ENCODE measurements at places on chromosomes 16 and 17. TPM values are rescaled to one million over a fixed set of nuclear protein-coding genes. Genes with fewer than 3 reads are reported as not detected.

The CA4 gene
- total RNA-seq, result not detected

The KRTAP2-3 gene
- not detected for total RNA-seq

The SLC35G6 gene
- total RNA-seq, result not detected

DNA sequence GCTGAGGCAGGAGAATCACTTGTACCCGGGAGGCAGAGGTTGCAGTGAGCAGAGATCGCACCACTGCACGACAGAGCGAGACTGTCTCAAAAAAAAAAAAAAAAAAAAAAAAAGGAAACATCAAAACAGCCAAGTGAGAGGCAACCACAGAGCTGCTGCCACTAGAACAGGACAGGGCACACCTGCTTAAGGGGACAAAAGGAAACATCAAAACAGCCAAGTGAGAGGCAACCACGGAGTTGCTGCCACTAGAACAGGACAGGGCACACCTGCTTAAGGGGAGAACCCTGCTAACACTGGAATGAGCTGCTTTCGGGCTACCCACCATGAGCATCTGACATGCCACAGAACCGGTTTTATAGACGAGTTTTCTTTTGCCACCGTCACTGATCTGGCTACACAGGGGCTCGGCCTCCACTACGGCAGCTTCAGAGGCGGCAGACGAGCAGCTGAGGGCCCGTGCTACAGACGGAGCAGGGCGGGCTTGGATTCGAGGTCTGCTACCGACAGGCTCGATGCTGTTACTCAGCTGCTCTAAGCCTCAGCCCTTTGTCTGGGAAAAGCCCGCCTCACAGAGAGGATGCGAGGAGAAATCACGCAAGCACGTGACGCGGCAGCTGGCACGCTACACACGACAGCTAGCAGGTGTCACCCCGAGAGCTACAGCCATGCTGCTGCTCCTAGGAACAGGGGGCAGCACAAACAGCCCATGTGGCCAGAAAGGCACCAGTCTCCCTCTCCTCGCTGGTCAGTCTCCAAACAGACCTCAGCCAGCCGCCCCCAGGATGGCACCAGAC is 2.0 kb downstream of the P4HB start:
- peaks cover 44% of the 10 kb centered on the region for H3K4me1 ChIP-seq
- peaks cover 40% of the 10 kb centered on the region for H3K36me3 ChIP-seq
- no peaks in the 10 kb centered on the region for H3K27me3 ChIP-seq
- H3K27ac ChIP-seq, result no peak overlapping the region

DNA sequence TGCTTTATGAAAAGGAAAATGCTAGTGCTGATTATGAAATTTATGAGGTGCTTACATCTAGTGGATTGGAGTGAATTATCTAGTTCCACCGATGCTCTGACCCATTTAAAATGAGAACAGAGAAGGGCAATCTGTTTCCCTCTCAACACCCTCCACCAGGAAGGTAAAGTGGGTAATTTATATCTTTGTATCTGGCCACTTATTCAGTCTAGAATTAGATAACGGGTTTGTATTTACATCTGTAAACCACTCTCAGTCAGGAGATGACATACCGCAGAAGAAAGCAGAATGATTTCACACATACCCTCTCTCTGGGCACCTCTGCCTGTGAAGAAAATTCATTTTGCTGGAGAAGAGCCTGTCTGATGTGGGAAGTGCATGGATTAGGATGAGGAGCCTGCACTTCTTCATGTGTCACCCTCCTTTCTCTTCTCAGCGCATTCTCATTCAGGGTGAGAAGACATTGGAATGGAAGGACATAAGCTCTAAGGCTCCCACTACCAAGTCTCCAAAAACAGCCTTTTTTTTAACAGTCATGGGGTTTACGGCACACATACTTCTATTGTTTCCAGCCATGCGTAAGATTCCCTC is 646.7 kb upstream of the SALL1 start:
- no peaks in the 10 kb centered on the region for H3K36me3 ChIP-seq
- no peaks in the 10 kb centered on the region for H3K27me3 ChIP-seq
- no peaks in the 10 kb centered on the region for H3K4me1 ChIP-seq
- no peak overlapping the region for H3K27ac ChIP-seq
- H3K4me3 ChIP-seq, result no peak overlapping the region
- DNase-seq, result no peak

- peak; percentile 75 for DNase-seq
- peaks cover 4% of the 10 kb centered on the region for H3K4me1 ChIP-seq
- peaks cover 19% of the 10 kb centered on the region for H3K27me3 ChIP-seq
- H3K36me3 ChIP-seq, result no peaks in the 10 kb centered on the region
- H3K27ac ChIP-seq, result no peak overlapping the region
These were observed 11.5 kb downstream of the EPOP start for GRCh38 chr17:38663125-38663751.

GRCh38 chr17:76199469-76199868 is 40.8 kb downstream of the RNF157 start:
- H3K27me3 ChIP-seq, result no peaks in the 10 kb centered on the region
- H3K4me1 ChIP-seq, result peaks cover 74% of the 10 kb centered on the region
- peaks cover 35% of the 10 kb centered on the region for H3K36me3 ChIP-seq
- H3K4me3 ChIP-seq, result no peak overlapping the region
- peak; percentile 87 for DNase-seq

- no peak for DNase-seq
- H3K27ac ChIP-seq, result no peak overlapping the region
- H3K27me3 ChIP-seq, result no peaks in the 10 kb centered on the region
- no peak overlapping the region for H3K4me3 ChIP-seq
- H3K4me1 ChIP-seq, result peaks cover 56% of the 10 kb centered on the region
These were observed 29.4 kb downstream of the MSI2 start for GRCh38 chr17:57285701-57286100.

DNA sequence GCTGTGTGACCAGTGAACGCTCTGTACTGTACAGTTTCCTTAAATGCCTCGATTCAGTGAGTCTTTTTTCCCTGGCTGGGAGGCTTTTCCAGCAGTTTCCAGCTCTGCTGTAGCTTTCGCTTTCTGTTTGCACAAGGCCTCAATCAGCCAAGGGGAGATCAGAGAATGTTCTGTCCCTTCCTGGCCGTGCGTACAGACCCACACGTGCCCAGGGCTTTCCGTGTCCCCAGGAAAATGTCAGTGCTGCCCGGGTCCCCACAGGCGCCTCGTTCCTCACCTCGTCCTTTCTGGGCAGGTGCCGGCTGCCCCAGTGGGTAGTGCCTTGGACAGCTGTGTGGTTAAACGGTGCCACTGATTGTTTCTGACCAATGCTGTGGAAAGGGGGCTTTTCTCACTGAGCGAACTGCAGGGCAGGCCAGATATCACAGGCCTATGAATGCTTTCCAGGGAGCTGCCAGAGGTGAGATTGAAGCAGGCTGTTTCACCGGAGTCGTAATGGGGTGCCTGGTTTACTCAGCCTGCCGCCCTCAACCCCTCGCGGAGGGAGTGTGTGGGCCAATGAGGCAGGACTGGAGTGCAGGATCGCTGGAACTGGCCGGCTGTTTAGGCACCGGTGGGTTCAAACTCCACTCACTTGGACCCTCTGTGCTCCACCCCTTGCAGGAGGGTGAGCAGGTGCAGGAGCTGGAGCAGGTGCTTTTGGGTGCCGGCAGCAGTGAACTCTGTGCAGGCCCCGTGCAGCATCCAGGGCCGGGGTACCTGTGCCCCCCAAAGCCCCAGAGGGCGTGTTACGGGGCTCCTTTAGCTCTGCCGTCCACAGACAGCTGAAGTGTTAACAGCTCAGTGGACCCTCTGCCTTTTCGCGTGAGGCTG is 44.4 kb downstream of the ZNF778 start:
- H3K4me1 ChIP-seq, result peaks cover 10% of the 10 kb centered on the region
- H3K36me3 ChIP-seq, result peaks cover 2% of the 10 kb centered on the region
- no peak overlapping the region for H3K27ac ChIP-seq
- no peak for DNase-seq

Measured in activated naive CD4-positive, alpha-beta T cell treated with anti-CD3 and anti-CD28 coated beads for 36 hours (primary cell).